ENCODE measurements at places on chromosomes 4 and X. TPM values are rescaled to one million over a fixed set of nuclear protein-coding genes. Genes with fewer than 3 reads are reported as not detected.

DNA sequence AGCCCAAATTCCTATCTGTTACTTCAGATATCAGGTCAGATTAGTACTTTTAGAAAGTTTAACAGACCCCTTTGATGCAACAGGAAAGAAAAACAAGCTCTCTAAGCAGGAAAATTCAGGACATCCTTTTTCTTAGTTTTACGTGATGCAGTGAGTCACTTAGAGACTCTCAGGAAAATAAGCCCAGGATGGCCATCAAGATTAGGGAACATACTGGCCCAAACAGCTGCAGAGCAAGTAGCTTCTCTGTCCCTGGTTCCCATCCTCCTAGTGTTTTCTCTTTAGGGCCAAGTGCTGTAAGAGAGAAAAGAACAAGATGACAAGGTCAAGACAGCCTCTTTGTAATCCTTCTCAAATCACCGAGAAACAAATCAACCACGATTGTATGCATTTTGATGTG, 219.1 kb downstream of the ZNF674 start:
- DNase-seq: no peak

GRCh38 chrX:123607806-123608205, 125.0 kb downstream of the THOC2 start:
- no peak for DNase-seq

- no peak for DNase-seq
Observed at GRCh38 chrX:151155234-151155633, 21.1 kb upstream of the GPR50 start.

DNA sequence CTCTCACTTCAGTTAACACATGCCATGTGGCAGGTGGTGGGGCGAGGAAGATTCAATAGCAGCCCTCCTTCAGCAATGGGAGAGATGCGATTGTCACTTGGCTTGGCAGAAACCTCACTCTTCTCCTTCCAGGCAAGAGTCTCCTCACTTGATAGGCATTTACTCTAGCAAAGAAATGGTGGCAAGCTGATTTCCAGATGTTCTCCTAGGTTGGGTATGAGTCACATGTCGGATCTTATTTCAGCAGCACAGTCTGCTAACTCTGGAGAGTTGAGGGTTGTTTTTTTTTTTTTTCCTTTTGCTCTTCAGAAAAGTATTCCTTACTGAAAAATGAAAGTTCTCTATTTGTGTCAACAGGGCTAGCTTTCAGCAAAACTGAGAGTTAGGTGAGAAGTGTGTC, 119.5 kb upstream of the CHRDL1 start:
- no peak for DNase-seq

DNA sequence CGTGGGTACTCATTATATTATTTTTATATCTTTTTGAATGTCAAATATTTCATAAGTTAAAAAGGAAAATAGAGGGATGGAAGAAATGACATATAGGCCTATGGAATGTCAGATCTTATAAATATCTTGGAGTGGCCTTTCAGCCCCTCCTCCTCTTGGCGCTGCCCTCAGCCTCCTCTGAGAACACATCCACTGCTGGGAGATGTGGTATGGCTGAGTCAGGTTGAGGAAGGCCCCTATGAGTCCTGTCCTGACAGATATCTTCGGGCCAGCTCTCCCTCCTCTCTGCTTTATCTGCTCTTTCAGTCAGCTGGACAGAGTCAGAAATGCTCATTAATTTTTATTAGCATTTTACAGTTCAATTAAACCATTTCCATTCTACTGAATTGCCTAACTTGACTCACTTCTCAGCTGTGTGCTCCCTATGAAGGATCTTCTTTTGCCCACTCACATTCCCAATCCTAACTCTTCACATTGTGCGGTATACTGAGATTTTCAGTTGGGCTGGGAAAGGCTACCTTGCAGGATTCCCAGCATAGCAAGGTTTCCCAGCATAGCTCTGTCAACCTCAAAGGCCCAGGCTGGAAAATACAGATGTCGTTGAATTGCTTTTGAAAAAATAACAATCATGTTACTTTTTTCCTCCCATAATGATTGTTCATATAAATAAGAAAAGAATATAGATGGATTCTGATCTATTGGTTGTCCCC, 128.0 kb downstream of the ARHGEF9 start:
- no peak for DNase-seq

GRCh38 chrX:53073115-53073586, 9.0 kb upstream of the TSPYL2 start:
- no peak for DNase-seq

- DNase-seq: no peak
Observed at GRCh38 chr4:163263606-163264005, 68.8 kb downstream of the NPY1R start.

DNA sequence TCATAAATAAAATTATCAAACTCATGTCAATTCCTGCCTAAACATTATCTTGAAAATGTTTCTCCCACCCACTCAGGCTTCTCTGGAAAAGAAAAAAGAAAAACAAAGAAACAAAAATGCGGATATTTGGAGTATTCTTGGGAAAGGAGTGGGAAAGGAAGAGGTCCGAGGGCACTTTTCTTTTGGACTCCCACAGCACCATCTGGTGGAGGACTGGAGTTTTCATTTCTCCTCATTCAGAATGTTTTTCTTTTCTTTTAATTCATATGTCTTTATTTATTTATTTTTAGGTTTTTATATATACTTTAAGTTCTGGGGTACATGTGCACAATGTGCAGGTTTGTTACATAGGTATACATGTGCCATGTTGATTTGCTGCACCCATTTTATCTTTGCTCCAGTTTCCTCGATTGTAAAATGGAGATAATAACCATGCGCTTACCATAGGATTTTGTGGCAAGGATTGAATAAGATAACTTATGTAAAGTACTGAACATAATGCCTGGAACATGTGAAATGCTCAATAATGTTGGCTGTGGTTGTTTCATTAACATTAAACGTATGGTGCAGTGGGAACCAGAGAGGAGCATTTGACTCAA, 8.0 kb upstream of the KCNE5 start:
- DNase-seq: no peak

- no peak for DNase-seq
Observed at GRCh38 chrX:10404436-10404835, 215.9 kb downstream of the MID1 start.

DNA sequence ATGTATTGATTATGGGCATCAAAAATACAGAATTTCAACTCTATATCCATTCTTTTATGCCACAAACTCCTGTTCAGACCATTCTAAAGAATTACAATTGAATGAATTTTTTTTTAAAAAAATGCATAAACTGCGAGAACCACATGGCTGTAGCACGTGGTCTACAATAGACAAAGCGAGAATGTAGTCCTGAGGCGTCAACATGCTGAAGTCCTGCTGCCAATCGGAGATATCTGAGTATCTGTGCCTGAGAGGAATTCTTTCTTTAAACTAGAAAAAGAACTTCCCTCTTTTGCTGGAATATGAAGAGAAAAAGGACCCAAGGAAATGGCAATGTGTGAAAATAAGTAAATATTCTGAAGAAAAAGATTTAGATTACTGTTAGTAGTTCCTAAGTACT, 105.7 kb downstream of the CDS1 start:
- no peak for DNase-seq

- no peak for DNase-seq
Observed at GRCh38 chr4:36944232-36944631, 300.3 kb upstream of the NWD2 start.

DNA sequence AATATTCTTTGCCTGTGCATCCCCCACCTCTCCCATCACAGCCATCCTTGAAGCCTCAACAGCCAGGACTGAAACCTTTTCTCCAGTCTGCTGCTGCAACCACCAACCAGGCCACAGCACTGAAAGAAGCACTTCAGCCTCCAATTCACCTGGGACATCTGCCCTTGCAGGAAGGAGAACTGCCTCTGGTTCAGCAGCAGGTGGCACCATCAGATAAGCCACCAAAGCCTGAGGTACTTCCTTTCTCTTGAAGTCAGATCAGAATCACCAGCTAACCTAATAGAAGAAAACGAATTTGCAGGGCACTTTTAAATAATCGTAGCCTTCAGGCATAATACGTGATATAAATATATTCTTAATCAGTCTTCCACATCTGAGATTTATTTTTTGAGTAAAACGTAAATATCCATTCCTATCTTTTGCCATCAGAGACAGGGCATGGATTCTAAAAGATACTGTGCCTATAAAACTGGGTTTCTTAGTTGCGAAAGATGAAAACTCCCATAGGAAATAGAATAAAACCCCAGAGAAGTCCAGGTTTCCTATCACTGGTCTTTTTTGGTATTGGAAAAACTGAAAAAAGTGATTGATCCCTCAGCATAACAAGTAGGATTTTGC, 9.5 kb downstream of the AMBN start:
- no peak for DNase-seq

GRCh38 chr4:26372525-26373172, 51.8 kb downstream of the RBPJ start:
- DNase-seq: no peak

GRCh38 chrX:73069365-73070035, 9.8 kb downstream of the PABPC1L2A start:
- no peak for DNase-seq

DNA sequence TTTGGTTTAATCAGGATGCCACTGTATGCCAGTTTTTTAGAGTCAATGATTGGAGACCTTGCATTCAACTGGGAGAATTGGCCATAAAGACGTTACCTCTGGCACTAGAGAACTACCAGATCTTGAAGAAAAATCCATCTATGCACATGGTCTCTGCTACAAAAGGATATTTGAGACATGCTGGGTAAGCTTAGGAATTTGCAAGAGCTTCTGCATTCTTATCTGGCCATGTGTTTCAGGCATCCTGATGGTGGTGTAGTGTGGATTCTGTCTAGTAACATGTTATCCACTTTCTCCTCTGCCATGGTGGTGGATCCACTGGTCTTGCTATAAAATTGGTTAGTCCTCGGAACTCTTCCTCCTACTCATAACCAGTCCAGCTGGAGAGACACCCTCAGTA, 185.3 kb upstream of the WDFY3 start:
- DNase-seq: no peak

- peak; percentile 45 for DNase-seq
Observed at GRCh38 chrX:103608306-103608963, 672 bp downstream of the TCEAL3 start.

GRCh38 chrX:118780509-118780908, 43.1 kb upstream of the ZCCHC12 start:
- no peak for DNase-seq

- DNase-seq: no peak
Observed at GRCh38 chr4:111228396-111228795, 605.5 kb upstream of the PITX2 start.

- DNase-seq: no peak
Observed at GRCh38 chrX:131845771-131846170, 177.3 kb upstream of the STK26 start.

DNA sequence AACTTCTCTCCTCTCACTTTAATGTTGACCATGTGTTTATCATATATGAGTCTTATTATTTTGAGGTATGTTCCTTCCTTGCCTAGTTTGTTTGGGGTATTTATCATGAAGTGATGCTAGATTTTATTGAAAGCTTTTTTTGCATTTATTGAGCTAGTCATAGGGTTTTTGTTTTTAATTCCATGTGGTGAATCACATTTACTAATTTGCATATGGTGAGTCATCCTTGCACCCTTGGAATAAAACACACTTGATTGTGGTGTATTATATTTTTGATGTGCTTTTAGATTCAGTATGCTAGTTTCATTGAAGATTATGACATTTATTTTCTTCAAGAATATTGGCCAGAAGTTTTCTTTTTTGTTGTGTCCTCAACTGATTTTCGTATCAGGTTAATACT, 464.6 kb downstream of the PCDH18 start:
- DNase-seq: no peak

DNA sequence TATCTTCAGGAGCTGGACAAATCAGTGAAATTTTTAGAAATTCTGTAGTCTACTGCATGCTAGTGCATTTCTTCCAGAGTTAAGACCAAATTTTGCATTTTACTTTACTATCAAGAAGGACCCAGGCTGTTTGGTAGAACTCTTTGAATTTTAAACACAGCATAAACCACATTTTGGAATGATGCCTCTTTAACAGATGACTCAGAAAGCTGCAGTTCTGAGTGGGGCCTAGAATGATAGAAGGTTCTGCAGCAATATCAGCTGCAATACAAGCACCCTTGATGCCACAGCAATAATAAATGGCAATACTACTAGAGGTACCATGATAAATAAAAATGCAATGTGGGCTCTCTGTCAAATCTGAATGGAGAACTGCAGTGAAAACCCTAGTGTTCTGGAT, 198.7 kb downstream of the TMA16 start:
- no peak for DNase-seq

DNA sequence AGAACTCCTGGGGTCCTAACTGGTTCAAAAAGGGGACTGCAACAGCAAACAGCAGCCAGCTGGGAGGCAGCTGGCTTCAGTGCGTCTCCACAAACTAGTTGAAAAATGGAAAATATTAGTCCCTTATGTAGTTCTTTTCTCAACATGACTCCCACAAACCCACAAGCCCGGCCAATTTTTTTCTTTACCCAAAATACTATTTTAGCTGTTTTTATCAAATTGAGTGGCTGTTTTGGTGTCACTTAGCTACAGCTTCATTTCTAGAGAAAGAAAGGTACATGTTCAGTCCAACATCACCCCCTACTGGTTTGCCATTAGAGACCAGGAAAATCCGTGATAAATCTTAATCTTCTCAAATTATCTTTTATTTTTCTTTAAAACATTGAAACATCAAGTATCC, 97.2 kb downstream of the GUCY2F start:
- no peak for DNase-seq

- DNase-seq: no peak
Observed at GRCh38 chrX:113548308-113549015, 707.8 kb upstream of the AMOT start.

GRCh38 chr4:41763729-41764128, 15.2 kb upstream of the PHOX2B start:
- no peak for DNase-seq

GRCh38 chr4:77465271-77465670, 140.3 kb upstream of the CXCL13 start:
- DNase-seq: no peak

DNA sequence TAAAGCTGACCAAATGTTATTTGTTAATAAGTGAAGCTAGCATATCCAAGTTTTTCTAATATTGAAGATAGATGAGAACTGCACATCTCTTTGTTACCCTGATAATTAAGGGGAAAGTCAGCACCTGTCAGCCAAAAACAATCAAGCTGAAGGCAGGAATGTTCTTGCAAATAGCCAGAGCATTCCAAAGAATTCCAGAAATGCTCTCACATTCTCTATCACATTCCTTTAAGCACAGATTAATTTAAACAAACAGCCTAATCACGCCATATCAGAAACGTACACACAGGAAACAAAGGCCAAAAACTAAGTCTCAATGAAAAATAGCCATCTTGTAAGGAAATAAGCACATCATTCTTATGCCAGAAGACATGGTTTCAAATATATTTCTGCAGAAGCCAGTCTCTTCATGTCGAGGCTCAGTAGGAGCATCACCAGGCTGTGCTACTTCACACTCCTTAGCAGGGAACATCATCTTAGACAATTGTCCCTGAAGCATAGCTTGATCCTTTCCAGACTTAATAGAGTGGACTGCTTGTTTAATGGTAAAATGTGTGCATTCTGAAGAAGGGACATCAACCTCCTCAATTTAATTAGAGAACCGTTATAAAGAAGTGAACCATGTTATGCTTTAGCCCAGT, 252.9 kb upstream of the TTC29 start:
- no peak for DNase-seq

GRCh38 chr4:1478766-1479355, 72.6 kb upstream of the NKX1-1 start:
- DNase-seq: no peak

ETDB gene
- not detected for total RNA-seq

PLXNB3 gene
- total RNA-seq: 0.90 TPM

SPANXN3 gene
- not detected for total RNA-seq

GRID2 gene
- 2.6 TPM for total RNA-seq

NLGN3 gene
- total RNA-seq: 8.6 TPM

GALNT7 gene
- 23.7 TPM for total RNA-seq

GATA1 gene
- total RNA-seq: not detected

WDFY3 gene
- total RNA-seq: 79.2 TPM

PROM1 gene
- 0.65 TPM for total RNA-seq

CSN2 gene
- not detected for total RNA-seq

DCAF8L1 gene
- total RNA-seq: not detected

All from ovary (tissue), 10 donors.